GDM1 (cell line): ENCODE measurements at places on chromosomes 12 and 14.

DNA sequence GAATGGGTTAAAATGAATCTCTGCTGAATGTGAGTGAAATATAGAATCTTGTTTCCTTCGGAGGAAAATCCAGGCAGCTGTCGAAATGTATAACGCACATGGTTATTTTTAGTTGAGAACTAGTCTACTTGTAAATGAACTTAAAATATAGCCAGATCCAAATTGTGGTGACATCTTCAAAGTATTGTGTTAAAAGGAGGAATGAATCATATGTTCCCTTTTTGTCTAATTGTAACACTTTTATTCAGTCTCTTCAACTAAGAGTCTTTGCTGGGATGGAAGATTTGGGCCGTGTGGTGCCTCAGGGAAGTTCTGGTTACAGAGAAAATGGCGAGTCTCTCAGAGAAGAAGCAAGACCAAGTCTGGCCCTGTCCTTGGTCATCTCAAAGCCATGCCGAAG is 82.5 kb downstream of the SLC4A8 start:
- no peak for DNase-seq

GRCh38 chr12:95385246-95386035 is 88.5 kb upstream of the METAP2 start:
- DNase-seq: no peak

DNA sequence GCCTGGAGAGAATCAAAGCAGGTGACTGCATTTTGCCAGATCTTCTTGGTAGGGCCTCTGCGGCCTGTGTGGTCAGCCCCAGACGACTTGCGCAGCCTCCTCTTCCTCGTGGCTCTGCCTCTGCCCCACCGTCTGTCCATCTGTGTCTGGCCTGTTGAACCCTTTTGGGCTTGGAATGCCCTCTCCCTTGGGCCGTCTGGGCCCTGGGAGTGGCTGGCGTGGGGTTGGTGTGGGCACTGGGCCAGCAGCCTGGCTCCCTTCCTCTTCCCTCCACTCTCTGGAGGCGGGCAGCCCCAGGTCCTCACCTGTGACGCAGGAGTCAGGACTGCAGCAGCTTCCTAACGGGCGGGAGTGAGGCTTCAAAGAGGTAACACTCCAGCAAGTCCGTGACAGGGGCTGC is 9.7 kb upstream of the CCDC197 start:
- DNase-seq: no peak

- no peak for DNase-seq
Observed at GRCh38 chr14:66117600-66117999, 368.6 kb upstream of the CCDC196 start.

DNA sequence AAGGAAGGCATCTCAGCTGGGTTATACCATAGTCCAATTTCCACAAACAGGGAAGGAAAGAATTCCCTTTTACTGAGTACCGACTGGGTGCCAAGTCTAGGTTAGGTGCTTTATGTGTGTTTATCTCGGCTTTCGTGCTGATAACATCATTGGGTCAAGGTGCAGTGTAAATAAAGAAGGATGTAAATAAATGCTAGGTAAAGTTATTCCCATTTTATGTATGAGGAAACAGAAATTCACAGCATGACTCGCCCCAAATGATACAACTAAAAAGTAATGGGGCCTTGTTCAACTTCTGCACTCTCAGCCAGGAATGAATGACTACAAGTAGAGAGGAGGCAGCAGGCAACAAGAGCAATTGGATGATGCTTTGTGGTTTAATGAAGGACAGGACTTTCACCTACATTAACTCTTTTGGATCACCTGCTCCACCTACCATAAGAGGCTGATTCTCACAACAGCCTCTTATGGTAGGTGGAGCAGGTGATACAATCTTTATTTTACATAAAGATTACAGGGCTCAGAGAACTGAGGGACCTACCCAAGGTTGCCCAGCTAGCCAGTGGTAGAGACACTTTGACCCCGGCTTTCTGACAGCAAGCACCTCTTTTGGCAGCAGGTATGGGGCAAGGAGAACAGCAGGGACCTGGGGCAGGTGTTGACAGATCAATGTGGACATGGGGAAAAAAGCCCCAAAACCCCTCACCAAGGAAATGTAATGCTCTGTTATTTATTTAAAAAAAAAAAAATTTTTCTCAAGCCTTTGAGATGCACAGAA is 213.4 kb upstream of the NUDT4 start:
- DNase-seq: no peak

- DNase-seq: no peak
Observed at GRCh38 chr12:48901278-48901677, 24.0 kb downstream of the FKBP11 start.
